CD8-positive, alpha-beta memory T cell (primary cell): ENCODE measurements at places on chromosomes 7 and 10. TPM values are rescaled to one million over a fixed set of nuclear protein-coding genes. Genes with fewer than 3 reads are reported as not detected.

GRCh38 chr10:4596951-4597350 is 229.1 kb upstream of the AKR1E2 start:
- DNase-seq = no peak

STRIP2 gene
- 25.0 TPM for total RNA-seq

GRCh38 chr7:24709051-24709450 is 48.2 kb downstream of the GSDME start:
- no peak for DNase-seq

GRCh38 chr10:71399946-71400345 is 3.2 kb downstream of the CDH23 start:
- DNase-seq = no peak

CTAGE15 gene
- 0.44 TPM for total RNA-seq

GRCh38 chr7:34320412-34320811 is 337.6 kb upstream of the NPSR1 start:
- no peak for DNase-seq

DNA sequence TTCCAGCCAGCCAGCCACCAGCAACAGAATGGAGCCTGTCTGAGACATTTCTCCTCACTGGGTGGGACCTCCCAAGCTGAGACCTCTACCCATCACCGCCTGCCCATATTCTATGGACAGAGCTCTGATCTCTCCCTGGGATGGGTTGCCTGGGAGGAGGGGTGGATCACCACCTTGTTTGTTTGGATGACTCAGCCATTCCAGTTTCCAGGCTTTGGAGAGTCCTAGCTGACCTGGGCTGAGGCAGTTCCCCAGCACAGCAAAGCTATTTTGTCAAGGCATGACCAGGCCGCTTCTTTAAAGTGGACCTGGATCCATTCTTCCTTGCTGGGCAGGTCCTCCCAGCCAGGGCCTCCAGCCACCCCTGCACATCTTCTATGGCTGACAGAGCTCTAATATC is 982.3 kb downstream of the DNAJB9 start:
- no peak for DNase-seq

DENND2A gene
- not detected for total RNA-seq

IL2RA gene
- 1,178 TPM for total RNA-seq

DNA sequence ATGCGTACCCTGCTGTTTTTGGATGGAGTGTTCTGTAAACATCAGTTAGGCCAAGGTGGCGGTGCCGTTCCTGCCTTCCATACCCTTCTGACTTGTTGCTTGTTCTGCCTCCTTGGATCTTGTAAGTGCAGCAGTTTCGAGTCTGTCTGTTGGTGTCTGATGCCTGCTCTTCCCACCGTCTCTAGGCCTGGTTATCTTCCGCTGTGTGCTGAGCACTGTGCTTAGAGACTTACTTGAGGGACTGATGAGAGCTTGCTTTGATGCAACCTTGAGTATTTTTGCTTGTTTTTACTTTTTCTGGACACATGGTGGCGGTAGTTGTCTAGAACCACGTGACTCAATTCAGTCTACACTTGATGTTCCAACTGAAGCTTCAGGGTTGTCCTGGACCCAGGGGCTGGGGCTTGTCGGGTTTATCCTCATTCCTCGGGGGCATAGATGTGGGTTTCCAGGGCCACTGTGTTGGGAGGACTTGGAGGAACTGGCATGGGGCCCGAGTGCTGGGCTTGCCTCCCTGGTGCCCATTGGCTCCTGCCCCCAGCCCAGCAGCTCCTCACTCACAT is 14.4 kb upstream of the SPRN start:
- no peak for DNase-seq

NPFFR1 gene
- not detected for total RNA-seq

IKZF1 gene
- total RNA-seq = 225 TPM

GRCh38 chr10:84267503-84268126 is 22.8 kb downstream of the RGR start:
- peak; percentile 47 for DNase-seq

- DNase-seq = no peak
Observed at GRCh38 chr7:143906895-143907294, 4.9 kb upstream of the TCAF1 start.

GRCh38 chr10:101065481-101066145 is 3.8 kb downstream of the KAZALD1 start:
- no peak for DNase-seq

DNA sequence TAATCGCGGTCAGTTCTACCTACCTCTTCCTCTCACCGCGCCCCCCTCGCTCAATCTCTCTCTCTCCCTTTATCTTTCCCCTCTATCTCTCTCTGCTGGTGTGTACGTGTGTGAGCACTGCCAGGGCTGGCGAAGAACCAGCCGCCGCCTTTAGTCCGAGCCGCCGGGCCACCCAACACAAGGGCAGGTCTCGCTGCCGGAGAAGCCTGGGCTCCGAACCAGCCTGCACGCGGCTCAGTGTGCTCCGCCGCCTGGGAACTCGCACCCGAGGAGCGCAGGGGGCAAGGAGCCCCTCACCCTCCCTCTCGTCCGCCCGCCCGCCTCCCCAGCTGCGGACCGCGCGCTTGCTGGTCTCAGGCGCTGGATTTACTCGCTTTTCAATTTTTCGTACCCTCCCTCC is 1.7 kb downstream of the NXPH1 start:
- DNase-seq = no peak
